Activated naive CD8-positive, alpha-beta T cell treated with anti-CD3 and anti-CD28 coated beads for 36 hours (primary cell): ENCODE measurements at places on chromosomes 4 and X. TPM values are rescaled to one million over a fixed set of nuclear protein-coding genes. Genes with fewer than 3 reads are reported as not detected.

INTS6L gene
- total RNA-seq, result 22.2 TPM

GRCh38 chr4:150127757-150128156 is 49.5 kb downstream of the DCLK2 start:
- H3K27ac ChIP-seq, result no peak overlapping the region
- DNase-seq, result no peak
- no peaks in the 10 kb centered on the region for H3K4me1 ChIP-seq

- H3K27me3 ChIP-seq, result peaks cover 3% of the 10 kb centered on the region
- H3K27ac ChIP-seq, result no peak overlapping the region
- no peak for DNase-seq
- H3K4me3 ChIP-seq, result no peak overlapping the region
- H3K4me1 ChIP-seq, result no peaks in the 10 kb centered on the region
These were observed 167.4 kb downstream of the COL4A6 start for GRCh38 chrX:108270739-108271396.

HEPH gene
- not detected for total RNA-seq
